ENCODE measurements at places on chromosomes 5 and 9. TPM values are rescaled to one million over a fixed set of nuclear protein-coding genes. Genes with fewer than 3 reads are reported as not detected.

DNA sequence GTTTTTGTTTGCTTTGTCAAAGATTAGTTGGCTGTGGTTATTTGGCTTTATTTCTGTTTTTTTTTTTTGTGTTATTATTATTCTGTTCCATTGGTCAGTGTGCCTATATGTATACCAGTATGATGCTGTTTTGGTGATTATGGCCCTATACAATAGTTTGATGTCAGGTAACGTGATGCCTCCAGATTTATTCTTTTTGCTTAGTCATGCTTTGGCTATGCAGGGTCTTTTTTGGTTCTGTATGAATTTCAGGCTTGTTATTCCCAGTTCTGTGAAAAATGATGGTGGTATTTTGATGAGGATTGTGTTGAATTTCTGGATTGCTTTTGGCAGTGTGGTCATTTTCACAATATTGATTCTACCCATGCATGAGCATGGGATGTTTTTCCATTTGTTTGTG, 312.8 kb downstream of the TAF11L14 start:
- no peak for DNase-seq

- peak; percentile 36 for DNase-seq
Measured at GRCh38 chr5:74632947-74633356, 7.6 kb downstream of the ENC1 start.

GRCh38 chr5:16805486-16805885, 130.6 kb downstream of the MYO10 start:
- no peak for DNase-seq

- no peak for DNase-seq
Measured at GRCh38 chr5:171409164-171410136, 10.0 kb upstream of the FGF18 start.

DNA sequence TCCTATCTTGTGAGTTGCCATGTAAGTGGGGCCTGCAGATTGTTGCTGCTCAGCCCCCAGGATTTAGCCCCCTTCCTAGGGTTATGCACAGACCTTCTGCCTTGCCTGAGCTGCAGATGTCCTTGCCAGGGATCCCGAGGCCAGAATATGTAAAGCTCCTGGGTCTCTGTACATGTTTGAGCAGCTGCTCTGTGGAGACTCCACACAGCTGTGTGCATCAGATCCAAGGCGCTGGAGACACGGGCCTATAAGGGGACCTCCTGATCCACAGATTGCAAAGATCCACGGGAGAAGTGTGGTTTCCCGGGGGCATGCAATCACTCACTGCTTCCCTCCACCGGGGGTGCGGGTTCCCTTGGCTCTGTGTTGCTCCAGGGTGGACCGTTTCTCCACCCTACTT, 28.9 kb downstream of the TAF11L14 start:
- no peak for DNase-seq

- no peak for DNase-seq
Measured at GRCh38 chr9:89744730-89745129, 139.9 kb downstream of the GADD45G start.

The DMGDH gene
- 0.18 TPM for total RNA-seq

The HMCN2 gene
- not detected for total RNA-seq

Data from Daoy (cell line).